ENCODE measurements at places on chromosomes 16 and 17.

DNA sequence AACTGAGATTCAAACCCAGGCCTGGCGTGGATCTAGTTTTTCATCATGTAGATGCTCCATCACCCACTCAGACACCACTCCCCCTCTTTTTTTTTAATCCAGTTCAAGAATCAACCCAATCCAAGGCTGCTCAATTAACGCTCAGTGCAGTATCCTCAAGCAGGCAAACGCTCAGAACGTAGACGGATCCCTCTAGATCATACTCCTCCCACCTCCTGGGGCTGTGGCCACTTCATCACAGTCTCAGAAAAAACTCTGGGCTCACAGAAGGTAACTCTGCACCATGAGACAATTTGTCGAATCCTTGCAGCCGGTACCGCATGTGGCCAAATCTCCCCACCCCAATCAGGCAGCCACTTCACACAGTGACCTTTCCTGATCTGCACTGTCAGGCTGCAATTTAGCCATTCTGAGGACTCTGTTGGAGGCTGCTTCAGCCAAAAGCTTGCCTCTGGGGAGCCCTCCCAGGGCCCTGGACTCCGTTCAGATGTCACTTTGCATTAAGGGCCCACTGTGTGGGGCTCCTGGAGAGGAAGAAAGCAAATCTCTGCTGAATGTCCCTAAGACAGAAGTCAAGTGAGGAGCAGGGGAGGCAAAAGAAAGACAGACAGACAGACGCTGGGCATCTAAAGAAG, 183.5 kb downstream of the XYLT1 start:
- no peak for DNase-seq

DNA sequence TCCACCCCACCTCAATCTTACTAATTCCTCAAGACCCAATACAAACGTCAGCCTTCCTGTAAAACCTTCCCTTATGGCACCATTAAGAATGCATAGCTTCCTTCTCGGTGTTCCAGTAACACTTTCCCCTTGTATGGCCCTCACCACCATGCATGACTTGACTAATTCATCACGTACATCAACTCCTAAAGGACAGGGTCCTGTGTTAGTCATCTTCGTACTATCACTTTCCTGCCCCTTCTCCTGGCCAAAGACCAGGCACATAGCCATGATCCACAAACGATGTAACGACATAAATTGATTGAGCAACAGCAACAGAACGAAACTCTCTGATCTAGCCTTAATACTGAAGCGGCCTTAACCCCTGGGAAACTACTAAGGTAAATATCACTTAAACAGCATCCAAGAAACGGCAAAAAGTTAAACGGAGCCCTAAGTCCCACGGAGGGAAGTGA, 612 bp downstream of the PSMD12 start:
- peak; percentile 65 for DNase-seq

DNA sequence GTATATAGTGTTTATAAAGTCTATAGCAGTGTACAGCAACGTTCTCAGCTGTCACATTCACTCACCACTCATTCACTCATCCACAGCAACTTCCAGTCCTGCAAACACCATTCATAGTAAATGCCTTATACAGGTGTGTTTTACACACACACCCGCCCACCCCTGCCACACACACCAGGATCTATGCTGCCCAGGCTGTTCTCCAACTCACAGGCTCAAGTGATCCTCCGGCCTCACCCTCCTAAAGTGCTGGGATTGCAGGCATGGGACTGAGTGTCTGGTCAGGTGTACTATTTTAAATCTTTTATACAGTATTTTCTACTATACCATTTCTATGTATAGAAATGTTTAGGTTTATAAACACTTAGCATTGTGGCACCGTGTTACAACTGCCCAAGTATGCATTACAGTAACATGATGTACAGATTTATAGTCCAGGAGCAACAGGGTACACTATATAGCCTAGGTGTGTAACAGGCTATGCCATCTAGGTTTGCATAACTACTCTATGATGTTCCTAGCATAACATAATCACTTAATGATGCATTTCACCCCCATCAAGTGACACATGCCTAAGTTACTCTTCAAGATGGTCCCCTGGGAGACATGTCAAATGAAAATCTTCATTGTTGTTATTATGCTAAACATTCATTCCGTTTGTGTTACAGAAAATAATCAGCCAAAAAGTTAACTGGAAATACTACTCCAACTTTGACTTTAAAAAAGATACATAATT, 42.5 kb downstream of the CREBBP start:
- no peak for DNase-seq

- DNase-seq: no peak
These were observed 12.8 kb downstream of the DDX19A start for GRCh38 chr16:70359552-70359951.

DNA sequence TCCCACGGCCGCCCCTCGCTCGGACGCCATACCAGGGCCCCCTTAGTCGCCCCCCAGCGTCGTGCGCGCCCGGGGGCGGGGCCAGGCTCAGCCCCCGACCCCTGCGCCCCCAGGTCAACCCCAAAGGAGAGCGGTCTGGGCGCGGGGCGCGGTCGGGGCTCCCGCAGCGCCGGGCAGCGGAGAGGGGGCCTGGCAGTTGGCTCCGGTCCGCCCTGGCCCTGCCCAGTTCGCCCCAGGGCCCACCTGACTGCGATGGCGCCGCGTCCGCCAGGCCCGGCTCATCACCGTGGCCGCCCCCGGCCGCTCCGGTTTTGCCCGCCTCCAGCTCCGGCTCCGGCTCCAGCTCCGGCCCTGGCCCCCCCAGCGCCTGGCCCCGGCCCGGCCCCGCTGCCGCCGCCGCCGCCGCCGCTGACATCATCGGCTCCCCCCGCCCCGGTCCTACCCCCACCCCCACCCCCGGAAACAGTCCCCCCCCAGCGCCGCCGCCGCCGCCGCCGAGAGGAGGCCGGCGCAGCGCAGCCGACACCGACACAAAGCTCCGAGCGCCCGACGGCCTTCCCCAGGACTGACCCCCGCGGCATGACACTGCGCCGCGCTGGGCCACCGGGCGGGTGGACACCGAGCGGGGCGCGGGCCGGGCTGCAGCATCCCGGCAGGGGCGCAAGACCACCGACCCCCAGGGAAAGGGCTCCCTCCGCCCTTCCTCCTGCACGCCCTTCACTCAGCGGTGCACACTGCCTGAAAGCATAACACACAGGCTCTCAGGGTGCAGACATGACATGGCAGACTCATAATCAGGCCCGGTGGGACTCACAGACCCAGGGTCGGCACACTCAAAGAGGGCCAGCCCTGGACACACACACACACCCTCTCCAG, at the start of gene ZBTB4:
TSS of gene ZBTB4 (minus strand) at position 419 of the 876 bp plus-strand sequence. CDS start 12,830 bp downstream, outside the sequence.
- DNase-seq: peak; percentile 48

- DNase-seq: no peak
These were observed 2.3 kb downstream of the RBFOX3 start for GRCh38 chr17:79608624-79608959.

DNA sequence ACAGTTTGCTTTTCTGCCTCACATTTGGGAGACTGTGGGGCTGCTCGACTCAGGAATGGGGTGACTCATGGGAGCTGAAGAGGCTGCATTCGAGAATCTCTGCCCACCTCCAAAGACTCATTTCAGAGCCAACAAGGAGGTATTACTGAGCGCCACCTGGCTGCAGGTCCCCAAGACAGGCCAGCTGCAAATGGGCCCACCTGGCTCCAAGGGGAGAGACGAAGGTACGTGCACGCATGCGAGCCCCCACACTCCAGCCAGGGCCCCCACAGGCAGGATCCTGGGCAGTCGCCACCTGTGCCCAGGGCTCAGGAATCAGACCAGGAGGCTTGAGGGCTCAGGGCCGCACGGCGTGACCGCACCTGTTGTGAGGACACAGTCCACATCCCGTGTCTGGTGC, 6.0 kb downstream of the HAGHL start:
- no peak for DNase-seq

- DNase-seq: no peak
These were observed 4.4 kb downstream of the CBX4 start for GRCh38 chr17:79834565-79835469.

DNA sequence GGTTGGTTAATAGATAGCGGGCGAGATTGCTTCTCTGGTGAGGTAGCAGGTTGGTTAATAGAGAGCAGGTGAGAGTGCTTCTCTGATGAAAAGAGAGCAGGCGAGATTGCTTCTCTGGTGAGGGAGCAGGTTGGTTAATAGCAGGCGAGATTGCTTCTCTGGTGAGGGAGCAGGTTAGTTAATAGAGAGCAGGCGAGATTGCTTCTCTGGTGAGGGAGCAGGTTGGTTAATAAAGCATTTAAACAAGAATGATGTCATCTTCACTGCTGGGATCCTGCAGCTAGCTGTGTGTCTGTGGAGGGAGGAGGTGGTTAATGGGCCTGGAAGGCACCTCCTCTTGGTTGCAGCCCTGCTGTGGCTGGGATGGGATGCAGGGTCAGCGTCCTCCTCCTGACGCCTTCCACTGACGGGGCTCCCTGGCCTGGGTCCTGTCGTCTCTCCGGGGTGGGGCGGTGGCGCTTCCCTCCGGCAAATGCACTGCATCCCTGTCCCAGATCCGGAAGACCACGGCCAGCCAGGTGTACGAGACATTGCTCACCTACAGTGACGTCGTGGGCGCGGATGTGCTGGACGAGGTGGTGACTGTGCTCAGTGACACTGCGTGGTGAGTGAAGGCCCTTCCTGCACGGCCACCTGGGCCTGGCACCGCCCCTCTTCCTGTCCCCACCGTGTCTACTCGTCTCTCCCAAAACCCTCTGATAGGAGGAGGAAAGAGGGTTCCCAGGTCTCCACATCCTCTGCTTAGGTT, 99.2 kb upstream of the ZNF750 start:
- no peak for DNase-seq

DNA sequence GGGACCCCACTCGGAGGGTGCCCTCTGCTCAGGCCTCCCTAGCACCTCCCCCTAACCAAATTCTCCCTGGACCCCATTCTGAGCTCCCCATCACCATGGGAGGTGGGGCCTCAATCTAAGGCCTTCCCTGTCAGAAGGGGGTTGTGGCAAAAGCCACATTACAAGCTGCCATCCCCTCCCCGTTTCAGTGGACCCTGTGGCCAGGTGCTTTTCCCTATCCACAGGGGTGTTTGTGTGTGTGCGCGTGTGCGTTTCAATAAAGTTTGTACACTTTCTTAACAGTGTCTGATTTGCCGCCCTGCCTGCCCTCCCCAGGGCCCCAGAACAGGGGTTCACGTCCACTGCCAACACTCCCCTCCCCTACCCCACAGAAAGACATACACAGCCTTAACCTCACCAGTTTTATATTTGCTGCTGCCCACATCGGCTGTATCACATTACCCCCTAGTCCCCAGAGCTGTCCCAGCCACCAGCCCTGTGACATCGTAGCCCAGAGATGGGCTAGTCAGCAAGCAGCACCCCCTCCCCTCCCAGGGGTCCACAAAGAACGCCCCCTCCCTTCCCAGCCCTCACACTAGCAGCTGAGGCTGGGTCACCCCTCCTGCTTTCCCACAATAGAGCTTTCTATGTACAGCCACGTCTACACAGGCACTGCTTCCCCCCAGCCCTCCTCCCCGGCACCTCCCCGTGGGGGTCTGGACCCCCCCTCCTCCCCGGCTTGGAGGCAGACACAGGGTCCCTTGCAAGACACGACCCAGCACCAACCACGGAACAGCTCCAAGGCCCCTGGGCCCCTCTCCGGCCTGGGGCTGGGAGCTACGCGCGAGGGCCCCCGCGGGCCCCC, 7.9 kb downstream of the GRN start:
- DNase-seq: no peak

All from AG10803 (cell line).